BJ (cell line): ENCODE measurements at places on chromosomes 2 and 18.
A peak's percentile ranks its signal among the peaks of the same experiment; 100 is the strongest.

DNA sequence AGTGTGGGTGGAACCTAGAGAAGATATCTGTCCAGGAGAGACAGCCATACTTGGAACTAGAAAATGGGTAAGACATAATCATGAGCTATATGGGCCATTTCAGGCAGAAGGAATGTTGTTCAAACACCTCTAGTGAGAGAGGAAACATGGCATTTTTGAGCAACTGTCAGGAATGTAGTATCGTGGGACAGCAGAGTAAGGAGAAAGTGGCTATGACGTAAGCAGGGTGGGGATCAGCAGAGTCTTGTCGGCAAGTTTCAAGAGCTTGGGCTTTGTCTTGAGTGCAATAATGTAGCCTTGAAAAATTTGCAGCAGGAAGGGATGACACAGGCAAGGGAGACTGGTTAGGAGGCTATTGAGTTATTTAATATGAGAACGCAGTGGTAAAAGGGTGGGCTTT, 20.4 kb downstream of the SERPINB7 start:
- DNase-seq, result no peak

DNA sequence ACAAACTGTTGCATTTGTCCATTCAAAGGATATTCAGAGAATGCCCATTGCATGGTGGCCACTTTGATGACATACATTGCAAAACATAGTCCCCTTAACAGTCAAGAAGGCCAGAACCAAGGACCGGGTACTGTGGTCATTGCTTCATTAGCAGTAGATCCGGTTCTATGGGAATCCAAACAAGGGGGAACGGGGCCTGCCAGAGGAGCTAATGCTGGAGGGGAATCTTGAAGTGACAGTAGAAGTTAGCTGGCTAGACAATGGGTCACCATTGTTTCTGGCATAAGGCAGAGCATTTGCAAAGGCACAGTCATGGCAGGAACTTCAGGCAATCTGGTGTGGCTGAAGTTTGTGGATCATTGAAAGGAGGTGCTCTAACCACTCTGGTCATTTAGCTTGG, 279.7 kb downstream of the SS18 start:
- no peak for DNase-seq

DNA sequence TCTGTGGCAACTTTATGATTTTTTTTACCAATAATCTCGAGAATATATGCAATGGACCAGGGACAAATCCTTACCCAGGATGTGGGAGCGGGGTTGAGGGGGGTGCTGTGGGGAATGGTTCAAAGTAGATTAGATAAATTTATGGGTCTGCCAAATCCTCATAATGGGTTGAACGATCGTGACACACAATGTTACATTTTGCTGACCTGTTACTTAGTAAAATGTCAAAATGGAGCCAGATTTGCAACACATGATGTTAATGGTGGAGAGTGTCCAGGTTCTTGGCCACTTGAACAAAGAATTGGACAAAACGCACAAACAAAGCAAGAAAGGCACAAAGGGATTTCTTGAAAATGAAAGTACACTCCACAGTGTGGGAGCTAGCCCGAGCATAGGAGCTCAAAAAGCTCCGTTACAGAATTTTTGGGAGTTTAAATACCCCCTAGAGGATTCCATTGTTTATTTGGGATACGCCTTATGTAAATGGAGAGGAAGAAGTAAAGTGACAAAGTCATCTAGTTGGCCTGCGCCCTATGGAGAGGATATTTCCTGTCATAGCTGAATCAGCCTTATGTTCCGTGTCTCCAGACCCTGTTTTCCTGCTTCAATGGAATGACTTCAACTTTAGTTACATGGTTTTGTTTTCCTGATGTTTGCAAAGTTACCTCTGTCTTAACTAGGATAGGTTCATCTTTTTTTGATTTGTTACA, 776.0 kb downstream of the DCC start:
- no peak for DNase-seq

- DNase-seq, result peak; percentile 39
Observed at GRCh38 chr2:242031481-242032019, 162.0 kb downstream of the RTP5 start.

- no peak for DNase-seq
Observed at GRCh38 chr2:174686430-174686829, 77.8 kb downstream of the CHRNA1 start.

DNA sequence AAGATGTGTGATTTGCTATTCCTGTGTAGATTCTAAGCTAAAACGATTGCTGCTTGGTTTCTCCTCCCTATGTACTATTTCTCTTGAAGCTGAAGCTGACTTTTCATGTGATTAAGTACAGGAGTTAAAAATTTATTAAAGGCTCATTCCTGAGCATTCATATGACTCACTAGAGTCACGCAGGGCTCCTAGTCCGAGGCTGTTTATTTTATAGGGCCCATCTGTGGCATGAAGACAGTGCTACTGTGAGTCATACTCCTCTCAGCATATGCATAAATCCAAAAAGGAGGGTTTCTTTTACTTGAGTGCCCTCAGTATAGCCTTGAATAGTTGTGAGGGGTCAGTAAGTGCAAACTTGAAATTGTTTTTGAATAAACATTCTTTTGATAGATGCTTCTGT, 378.8 kb downstream of the PTPRM start:
- DNase-seq, result peak; percentile 92

DNA sequence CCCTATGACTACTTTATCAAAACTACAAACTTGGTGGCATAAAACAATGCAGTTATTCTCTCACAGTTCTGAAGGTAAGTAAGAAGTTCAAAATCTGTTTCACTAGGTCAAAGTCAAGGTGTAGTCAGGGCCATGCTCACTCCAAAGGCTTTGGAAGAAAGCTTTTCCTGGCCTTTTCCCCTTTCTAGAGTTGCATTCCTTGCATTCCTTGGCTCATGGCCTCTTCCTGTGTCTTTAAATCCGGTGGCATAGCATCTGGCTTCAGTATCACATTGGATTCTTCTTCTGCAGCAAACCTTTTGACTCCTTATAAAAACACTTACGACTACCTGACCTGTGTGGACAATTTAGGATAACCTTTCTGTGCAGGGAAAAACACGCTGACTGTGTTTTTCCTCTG, 543.5 kb upstream of the HNMT start:
- no peak for DNase-seq

DNA sequence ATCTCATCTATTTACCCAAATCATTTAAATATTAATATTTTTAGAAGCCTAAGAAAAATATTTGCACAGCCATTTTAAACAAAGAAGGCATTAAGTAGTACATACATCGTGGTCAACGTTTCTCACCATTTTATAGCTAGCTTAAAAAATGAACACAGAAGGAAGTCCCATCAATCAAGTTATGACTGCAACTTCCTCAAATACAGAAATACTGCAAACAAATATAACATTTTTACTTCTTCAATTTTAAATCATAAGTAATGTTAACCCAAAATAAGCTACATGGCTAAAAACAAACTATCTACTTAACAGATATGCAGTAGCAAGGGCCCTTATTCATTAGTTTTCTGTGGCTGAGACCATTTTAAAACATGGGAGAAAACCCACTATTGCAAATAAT, 30.6 kb downstream of the ITSN2 start:
- DNase-seq, result no peak

DNA sequence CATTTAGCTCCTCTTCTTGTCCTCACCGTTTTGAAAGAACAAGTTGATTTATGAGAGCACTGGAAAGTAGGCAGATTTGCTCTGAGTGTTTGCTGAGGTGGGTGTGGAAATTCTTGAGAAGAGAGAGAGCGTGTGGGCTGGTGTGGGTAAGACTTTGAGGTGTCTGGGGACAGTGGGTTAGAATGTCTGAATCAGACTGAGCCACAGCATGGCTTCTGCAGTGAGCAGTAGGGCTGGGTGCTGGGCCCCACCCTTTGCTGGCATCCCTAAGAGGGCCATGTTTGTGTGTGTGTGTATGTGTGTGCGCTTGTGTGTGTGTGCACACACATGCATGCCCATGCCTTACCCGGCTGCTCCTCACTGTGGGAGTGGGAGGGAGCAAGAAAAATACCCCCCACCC, 63.7 kb downstream of the COPS8 start:
- DNase-seq, result no peak
